ENCODE measurements at places on chromosomes 1 and 21. TPM values are rescaled to one million over a fixed set of nuclear protein-coding genes. Genes with fewer than 3 reads are reported as not detected.

DNA sequence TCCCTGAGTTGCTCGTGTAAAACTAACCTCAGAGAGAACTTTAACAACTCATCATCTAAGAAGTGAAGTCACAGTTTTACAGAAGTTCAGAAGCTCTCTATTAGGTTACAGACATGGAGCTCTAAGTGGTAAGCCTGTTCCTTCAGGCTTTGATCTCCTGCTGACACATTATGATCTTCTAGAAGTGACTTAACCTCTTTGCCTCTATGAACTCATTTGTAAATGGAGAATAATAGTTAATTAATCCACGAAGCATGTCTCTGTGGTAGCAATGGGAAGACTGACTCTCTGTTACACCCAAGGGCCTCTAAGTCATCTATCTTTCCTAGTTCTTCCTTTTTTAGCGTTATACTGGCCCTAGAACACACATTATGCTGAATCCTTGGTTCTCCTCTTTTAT lies 157.9 kb upstream of the NRIP1 start:
- peak; percentile 37 for DNase-seq
- no peaks in the 10 kb centered on the region for H3K4me1 ChIP-seq
- no peaks in the 10 kb centered on the region for H3K27me3 ChIP-seq
- no peak overlapping the region for H3K27ac ChIP-seq

GRCh38 chr1:46767649-46768282 lies 31.1 kb upstream of the CYP4B1 start:
- DNase-seq = no peak
- no peak overlapping the region for H3K27ac ChIP-seq
- H3K4me3 ChIP-seq = no peak overlapping the region
- H3K36me3 ChIP-seq = no peaks in the 10 kb centered on the region
- no peaks in the 10 kb centered on the region for H3K4me1 ChIP-seq

- no peak overlapping the region for H3K27ac ChIP-seq
- H3K4me3 ChIP-seq = no peak overlapping the region
- H3K27me3 ChIP-seq = no peaks in the 10 kb centered on the region
- no peaks in the 10 kb centered on the region for H3K4me1 ChIP-seq
- H3K36me3 ChIP-seq = no peaks in the 10 kb centered on the region
- no peak for DNase-seq
Observed at GRCh38 chr1:164982545-164982944, 374.0 kb downstream of the LMX1A start.

DNA sequence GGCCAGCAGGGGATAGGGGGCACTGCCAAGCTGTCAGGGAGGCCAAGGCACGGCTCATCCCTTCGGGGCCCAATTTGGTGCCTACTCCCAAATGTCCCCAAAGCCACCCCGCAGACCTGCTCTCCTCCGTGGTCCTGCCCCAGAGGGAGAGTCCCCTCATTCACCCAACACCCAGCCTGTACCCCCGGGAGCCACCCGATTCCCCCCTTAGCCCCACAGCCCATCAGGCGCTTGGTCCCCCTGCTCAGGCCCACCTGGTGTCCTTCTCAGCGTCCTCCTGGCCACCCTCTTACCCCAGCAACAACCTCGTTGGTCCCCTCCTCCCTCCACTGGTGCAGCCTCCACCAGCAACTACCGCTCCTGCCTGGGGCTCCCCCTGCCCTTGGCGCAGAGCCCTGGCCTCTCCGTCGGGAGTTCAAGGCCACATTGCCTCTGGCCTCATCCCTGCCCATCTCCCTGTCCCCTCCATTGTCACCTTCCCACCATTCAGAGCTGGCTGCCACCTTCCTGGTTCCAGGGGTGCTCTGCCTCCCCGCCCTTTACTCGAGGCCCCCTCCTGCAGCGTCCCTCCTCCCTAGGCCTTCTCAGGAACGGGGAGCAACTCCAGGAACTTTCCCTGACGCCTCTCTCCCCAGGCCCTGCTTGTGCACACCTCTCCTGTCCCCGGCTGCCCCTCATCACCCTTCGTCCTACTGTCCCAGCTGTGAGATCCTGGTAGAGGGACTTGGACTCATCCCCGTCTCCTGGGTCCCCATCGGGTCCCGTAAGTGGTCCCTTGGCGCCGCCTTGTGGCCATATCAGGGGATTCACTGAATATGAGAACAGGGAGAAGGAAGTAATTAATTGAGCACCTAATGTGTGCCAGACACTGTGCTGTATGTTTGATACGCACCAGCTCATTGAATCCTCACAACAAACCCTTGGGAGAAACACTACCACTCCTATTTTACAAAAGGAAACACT lies 73.9 kb downstream of the RAP1GAP start:
- H3K4me3 ChIP-seq = no peak overlapping the region
- no peaks in the 10 kb centered on the region for H3K4me1 ChIP-seq
- no peak overlapping the region for H3K27ac ChIP-seq

Gene FAM163A
- total RNA-seq = 0.08 TPM

Gene MANEAL
- 0.53 TPM for total RNA-seq
